ENCODE measurements at places on chromosomes 16 and 17.

- no peak for DNase-seq
Observed at GRCh38 chr17:4560421-4560820, at the start of gene GGT6. Gene GGT6, minus strand, starts transcription at chr17:4560577. Its CDS starts 56 bp downstream, at chr17:4560521.

- DNase-seq = no peak
Observed at GRCh38 chr16:57032931-57033330, 43.6 kb downstream of the NLRC5 start.

GRCh38 chr16:56163938-56164337 is 27.4 kb upstream of the GNAO1 start:
- DNase-seq = no peak

DNA sequence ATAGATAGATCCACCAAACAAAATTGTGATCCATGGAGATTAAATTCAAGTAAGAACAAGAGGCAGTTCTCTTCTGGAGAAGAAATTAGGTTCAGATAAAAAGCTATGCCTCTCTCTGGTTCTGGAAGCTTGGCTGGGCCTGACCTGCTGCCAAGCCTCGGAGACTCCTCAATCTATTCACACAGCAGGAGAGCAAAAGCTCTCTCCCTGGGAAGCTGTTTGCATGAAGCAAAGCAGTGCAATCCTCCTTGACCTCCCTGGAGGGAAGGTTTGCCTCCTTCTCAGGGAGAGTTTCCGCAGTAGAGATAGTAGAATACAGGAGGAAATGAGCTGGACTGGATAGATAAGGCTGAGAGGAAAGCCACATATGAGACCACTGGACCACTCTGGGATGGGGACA is 78.1 kb upstream of the GNAO1 start:
- no peak for DNase-seq

DNA sequence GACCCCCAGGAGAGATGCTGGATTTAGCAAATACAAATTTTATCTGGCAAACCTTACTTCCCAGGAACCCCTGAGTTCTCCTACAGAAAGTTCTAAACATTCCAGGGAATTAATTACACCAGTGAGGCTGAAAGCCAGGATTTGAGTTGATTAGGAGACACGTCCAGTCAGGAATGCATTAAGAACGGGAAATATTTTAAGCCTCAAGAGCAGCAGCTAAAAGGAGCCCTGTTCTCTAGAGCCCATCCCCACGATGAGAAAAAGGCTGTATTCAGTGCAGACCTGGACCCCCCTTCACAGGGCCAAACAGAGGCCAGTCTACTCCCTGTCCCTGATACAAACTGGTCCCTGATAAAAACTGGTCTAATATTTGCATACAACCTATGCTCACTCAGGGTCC is 55.0 kb downstream of the VAT1L start:
- no peak for DNase-seq

- no peak for DNase-seq
Observed at GRCh38 chr17:41415833-41416335, 8.5 kb downstream of the KRT37 start.

GRCh38 chr17:61517843-61518606 is 65.8 kb downstream of the TBX4 start:
- no peak for DNase-seq

DNA sequence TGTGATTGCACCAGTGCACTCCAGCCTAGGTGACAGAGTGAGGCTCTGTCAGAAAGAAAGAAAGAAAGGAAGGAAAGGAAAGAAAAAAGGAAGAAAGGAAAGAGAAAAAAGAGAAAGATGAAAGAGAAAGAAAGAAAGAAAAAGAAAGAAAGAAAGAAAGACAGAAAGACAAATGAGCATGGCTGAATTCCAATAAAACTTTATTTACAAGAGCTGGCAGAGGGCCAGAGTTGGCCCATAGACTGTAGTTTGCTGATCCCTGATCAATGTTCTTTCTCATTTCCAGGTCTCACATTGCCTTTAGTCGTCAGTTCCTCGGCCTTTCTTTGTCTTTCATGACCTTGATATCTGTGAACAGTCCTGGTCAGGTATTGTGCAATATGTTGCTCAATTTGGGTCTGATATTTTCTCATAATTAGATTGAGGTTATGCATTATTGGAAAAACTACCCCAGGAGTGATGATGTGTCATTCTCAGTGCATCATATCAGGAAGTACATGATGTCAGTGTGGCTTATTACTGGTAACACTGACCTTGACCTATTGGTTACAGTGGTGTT is 68.5 kb upstream of the MED9 start:
- DNase-seq = no peak

Measured in heart left ventricle (tissue), 16 donors.